ENCODE measurements at places on chromosomes 5 and 9.

DNA sequence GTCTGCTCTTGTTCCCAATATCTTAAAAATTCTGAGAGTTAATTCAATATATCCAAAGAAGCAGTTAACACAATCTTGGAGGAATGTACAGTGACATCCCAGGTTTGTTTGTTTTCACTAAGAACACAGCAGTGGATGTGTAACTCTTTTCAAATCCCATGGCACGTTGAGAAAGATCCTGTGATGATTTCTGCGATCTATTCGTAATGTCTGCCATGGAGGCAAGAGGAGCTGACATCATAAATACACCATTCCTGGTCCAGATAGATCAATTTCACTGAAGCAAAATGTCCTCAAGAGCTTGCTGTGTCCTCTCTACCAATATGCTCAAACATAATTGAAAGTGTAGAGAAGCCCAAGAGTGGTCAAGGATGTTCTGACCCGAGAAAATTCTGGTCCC is 252.8 kb upstream of the TRIM32 start:
- DNase-seq: no peak

DNA sequence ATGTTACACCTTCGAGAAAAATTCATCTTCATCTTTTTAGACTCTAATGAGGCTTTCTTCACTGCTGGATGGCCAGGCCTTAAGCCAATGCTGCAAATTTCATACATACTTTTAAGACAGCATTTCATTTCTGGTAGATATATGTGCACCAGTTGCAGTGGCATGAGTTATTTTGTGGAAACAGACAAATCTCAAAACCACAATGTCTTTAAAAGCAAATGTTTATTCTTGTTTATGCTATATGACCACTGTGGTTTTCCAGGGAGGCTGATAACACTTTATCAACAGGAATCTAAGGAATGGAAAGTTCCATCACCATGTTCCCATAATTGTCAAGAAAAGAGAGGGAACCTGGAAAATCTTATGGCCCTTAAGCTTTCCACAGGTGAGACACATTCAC is 27.7 kb downstream of the CDH9 start:
- no peak for DNase-seq

DNA sequence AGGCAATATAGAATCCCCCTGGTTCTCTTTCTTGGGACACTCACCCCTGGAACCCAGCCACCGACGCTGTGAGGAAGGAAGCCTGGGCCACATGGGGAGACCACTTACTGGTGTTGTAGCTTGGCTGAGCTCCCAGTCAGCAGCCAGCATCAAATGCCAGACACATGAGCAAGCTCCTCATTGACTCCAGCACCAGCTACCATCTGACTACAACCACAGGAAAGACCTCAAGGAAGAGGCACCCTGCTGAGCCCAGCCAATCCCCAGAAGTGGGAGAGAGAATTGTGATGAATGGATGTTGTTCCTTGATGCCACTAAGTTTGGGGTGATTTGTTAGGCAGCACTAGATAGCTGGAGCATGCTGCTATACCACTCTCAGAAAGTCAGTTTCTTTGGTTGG is 36.0 kb downstream of the BNIP1 start:
- no peak for DNase-seq

DNA sequence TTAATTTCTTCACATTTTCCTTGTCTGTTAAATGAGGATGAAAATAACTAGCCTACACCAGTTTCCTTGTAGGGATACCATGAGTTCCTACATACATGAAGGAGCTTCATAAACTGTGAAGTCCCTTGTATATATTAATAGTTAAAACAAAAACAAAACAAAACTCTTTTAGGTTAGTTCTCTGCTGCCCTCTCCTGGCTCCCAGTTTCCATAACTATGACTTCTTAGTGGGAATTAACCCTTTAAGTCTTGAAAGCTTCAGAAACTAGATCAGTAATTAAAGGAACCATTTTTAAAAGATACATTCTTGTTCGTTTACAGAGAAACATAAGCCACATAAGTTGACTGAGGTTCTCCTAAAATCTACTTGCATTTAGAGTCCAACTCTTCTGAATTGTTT is 500.0 kb upstream of the C9orf72 start:
- no peak for DNase-seq

- DNase-seq: no peak
Observed at GRCh38 chr5:14906628-14907027, 35.0 kb upstream of the ANKH start.

- DNase-seq: no peak
Observed at GRCh38 chr9:15725953-15726352, 173.1 kb downstream of the CCDC171 start.

DNA sequence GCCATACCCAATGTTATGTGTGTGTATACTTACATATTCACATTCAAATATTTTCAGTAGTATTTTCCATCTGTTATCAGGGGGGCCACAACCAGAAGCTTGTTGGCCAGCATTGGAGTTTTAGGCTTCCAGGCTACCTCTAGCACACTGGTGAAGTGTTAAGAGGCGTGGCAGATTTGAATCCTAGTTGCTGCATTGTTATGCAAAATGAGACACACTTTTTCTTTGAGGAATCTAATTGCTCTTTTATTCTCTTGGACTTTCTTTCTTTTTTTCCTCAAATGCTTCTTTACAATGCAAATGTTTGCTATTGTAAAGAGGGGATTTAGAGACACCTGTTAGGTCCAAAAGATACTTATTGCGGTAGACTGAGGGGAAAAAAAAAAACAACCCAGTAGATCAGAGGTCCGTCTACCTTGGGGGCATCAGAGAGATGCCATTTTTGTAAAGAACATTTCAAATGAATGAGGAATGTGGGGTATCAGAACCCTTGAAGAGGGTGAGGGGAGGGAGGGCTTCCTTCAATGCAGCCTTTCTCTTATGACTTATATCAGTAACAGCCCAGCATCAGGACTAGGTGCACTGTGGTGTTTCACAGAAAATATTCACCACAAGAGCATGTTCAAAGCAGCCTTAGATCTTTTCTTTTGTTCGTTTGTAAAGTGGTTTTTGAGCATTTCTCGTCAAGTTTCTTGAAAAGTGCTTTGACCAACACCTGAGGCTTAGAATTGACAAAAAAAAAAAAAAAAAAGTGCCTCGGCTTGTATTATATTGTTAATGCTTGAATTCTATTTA is 3.8 kb downstream of the SMARCA2 start:
- no peak for DNase-seq

DNA sequence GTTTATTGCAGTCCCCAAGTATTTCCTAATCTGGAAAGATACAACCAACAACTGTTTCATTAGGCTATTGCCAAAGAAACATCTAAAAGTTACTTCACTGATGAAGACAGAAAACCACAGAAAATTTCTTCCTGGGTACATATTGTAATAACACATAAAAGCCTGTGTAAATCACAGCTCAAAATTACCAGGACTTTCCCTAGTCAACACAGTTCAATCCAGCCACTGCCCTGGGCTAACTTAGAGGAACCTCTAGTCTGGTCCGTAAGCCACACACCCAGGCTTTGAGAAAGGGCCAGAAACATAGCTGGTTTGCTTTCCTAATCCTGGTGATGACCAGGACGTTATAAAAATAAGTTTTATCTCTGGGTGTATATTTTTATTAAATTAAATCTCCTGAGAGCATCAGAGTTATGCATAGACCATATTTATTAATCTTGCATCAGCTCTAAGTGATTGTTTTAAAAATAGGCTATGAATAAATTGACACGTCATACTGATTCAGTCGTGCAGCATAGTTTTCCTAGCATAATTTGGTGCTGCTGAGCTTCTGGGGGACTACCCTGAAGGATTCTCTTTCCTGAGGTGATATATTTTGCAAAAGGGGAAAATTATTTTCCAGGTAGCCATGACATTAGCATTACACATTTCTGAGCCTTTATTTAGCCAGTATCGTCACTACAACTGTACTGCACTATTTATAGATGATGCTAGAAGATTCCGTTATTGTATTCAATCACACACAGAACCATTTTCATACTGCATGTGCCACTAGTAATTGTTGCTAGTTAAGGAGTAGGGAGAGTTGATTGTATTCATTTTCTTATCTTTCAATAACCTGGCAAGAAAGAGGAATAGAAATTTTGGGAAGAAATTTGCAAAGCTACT is 12.6 kb upstream of the MUSK start:
- DNase-seq: no peak

DNA sequence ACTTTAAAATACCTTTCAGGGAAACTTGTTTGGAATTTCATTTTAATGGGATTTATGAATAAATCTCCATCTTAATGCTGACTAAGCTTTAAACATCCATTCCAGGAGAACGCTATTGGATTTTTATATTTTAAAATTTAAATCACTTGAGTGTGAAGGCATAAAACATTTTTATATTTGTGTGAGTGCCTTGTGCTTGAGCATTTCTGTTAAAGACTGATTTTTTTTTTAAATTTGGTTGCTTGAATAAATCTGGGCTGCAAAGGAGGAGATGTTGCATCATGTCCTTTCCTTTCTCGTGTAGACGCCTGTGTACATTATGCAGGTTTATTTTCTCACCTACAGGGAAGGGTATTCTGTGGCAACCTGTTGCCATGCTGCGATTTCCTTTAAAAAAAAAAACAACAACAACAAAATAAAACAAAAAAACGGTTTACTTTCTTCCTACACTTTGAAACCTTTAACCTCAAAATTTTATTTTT is 108.1 kb downstream of the ZNF462 start:
- DNase-seq: no peak

GRCh38 chr9:119801311-119801710 is 432.1 kb upstream of the BRINP1 start:
- DNase-seq: no peak

DNA sequence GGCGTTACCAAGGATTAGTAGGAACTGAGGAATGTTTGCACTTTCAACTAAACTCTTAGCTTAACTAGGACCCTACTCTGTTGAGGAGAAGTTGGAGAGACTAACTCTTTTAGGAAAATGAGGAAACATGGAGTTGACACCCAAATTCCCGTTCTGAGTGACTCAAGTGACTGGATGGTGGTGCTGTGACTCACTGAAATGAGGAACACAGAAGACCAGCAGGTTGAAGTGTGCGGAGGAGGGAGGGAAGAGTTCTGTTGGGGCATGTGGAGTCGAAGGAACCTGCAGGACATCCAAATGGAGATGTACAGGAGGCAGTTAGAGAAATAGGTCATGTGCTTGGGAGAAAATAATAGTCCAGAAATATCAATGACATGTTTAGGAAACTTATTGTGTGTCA is 8.2 kb downstream of the HEXB start:
- no peak for DNase-seq

DNA sequence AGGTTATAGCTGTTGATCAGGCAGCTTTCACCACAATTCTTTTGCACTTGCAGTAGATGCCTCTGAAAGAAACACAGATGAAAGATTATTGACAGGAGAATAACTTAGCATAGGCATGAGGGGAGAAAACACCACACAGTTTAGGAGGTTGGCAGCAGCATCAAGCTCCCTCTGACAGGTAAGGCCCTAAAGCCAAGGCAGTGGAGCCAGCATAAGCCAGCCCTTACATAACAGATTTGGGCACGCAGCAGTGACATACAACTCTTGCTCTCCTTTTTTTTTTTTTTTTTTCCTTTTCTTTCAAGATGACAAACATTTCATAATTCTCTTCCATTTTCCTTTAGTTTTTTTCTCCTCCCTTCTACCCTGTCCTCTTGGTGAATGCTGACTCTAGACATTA is 257.6 kb upstream of the ADAMTSL1 start:
- no peak for DNase-seq

- no peak for DNase-seq
Observed at GRCh38 chr9:13487071-13487470, 207.6 kb upstream of the MPDZ start.

- no peak for DNase-seq
Observed at GRCh38 chr5:147464211-147464610, 45.7 kb downstream of the DPYSL3 start.

- DNase-seq: no peak
Observed at GRCh38 chr5:153970496-153970895, 68.2 kb downstream of the FAM114A2 start.

DNA sequence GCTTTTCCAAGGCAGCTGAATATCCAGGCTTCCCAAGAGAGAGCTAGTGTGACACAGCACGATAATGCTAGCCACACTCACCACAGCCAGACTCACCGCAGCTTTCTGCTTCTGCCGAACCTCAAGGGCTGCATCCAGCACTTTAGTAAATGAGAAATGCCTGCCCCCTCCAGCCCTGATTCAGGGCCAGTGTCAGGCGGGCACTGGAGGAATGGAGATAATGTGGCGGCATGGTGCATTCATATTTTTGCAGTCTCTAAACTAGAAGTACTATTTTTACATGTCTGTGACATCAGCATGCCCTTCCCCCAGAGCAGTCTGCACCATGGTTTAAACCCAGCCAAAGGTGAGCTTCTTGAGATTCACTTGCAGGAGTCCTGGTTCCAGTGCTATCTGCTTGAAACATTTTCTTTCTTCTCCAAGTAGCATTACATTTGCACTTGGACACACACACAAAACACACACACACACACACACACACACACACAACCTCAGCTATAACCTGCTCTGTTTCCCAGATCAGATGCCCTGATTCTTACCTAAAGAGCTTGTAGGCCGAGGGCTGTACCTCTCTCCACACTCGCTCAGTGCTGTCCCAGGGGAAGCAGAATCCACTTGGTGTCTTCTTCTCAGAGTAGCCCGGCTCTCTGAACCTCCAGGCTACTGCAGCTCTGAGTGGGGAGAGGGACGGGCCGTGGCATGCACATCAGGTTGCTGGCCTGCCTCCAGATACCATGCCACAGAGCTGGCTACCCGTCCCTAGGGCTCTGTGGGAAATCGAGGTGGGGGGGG is at the start of gene FGF1:
TSS of gene FGF1 (minus strand) at position 673 of the 792 bp plus-strand sequence. CDS start 71,963 bp downstream, outside the sequence.
- no peak for DNase-seq

DNA sequence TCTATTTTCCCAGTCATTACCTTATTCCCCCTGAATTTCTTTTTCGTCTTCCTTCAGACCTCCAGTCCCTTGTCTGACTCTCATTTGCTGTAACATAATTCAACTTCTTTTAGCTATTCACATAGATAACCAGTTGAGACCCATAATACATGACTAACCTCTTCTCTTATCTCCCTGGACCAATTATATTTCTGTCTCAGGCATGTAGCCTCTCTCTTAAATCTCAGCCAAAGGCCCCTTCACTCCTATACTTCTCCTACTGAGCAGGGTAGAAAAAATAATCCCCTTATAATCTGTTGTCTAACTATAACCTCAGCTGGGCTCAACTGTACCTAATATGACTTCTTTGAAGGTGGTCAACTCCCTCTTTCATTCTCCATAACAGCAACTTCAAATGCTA is 20.9 kb downstream of the RANBP6 start:
- DNase-seq: no peak

DNA sequence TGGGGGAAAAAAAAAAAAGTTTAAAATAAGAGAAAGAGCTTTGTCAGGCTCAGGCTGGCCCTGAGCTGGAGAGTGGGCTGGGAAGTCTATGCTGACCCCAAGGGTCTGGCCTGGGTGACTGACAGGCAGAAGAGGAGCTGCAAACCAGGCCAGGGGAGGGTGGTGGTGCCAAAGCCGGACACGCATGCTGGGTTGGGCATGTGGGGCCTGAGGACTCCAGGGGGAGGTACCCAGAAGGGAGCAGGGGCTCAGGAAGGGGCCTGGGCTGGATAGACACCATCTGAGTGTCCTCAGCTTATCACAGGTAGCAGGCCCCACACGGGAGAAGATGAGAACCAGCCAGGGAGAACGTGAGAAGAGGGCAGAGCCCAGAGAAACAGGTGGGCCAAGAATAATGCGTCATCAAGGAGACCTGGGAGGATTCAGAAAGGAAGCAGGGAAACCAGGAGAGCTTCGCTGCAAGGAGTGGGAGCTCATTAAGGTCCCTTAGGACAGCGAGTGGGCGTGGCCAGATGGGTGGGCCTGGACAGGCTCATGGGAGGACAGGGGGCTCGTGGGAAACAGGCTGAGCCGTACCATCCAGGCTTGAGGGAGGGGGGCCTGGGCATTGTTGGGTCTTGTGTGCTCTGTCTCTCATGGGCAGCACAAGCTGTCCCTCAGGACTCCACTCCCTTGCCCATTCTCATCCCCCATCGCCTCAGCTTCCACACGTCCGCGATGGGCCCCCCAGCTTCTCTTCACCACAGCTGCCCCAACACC is 16.0 kb downstream of the TMOD1 start:
- DNase-seq: no peak
